Activated CD4-positive, alpha-beta T cell treated with anti-CD3 and anti-CD28 coated beads, Interleukin-2, amount 50 U/mL, for 24 hours (primary cell): ENCODE measurements at places on chromosomes 7 and 10.

- no peak for DNase-seq
Observed at GRCh38 chr10:36271627-36272340, 629.7 kb upstream of the FZD8 start.

DNA sequence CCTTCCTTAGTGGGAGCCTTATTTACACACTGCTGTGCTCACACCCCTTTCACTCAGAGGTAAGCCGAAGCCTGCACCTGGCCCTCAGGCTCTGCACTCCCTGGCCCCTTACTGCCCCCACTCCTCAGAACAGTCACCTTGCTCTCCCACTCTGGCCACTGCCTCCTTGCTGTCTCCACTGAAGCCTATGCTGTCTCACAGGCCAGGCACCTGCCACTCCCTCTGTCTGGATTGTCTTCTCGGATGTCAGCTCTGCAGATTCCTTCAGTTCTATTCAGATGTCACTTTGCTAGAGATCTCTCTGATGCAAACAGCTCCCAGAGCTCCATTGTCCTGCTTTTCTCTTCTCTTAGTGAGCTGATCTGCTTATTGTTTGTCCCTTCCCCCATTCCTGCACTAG lies 390.7 kb downstream of the DPP6 start:
- no peak for DNase-seq

DNA sequence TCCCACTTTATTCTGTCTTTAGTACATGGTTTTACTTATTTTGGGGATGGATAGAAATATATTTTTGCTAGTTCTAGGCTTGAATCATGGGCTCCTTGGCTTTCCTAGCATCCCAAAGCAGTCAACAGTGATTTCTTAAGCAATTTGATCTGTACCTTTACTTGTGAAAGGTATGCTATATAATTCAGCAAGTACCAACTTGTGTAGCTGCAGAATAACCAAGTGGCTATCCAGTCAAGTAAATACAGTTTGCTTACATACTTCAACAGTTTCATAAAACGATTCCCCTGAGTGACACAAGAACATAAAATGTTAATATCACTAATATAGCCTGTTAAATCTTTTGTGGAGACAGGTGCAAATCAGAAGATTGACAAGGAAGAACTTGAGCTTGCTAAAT lies 67.2 kb downstream of the PODXL start:
- no peak for DNase-seq

GRCh38 chr7:94028768-94029167 lies 24.6 kb upstream of the BET1 start:
- no peak for DNase-seq

- no peak for DNase-seq
Observed at GRCh38 chr7:14195871-14196270, 206.4 kb upstream of the ETV1 start.

- no peak for DNase-seq
Observed at GRCh38 chr10:69421611-69422308, 5.0 kb upstream of the TACR2 start.
